ENCODE measurements at places on chromosomes 2 and 18.

DNA sequence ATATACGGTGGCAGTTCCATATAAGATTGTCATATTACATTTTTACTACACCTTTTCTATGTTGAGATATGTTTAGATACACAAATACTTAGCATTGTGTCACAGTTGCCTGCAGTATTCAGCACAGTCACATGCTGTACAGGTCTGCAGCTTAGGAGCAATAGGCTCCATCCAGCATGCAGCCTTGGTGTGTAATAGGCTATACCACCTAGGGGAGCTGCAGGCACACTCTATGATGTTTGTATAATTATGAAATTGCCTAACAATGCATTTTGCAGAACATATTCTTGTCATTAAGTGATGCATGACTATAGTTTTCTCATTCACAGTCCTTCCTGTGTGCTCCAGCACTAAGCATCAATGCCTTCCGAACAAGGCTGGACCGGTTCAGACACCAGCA lies 133.4 kb downstream of the NDUFA10 start:
- DNase-seq = no peak

GRCh38 chr2:161269111-161269510 lies 39.1 kb upstream of the PSMD14 start:
- no peak for DNase-seq

DNA sequence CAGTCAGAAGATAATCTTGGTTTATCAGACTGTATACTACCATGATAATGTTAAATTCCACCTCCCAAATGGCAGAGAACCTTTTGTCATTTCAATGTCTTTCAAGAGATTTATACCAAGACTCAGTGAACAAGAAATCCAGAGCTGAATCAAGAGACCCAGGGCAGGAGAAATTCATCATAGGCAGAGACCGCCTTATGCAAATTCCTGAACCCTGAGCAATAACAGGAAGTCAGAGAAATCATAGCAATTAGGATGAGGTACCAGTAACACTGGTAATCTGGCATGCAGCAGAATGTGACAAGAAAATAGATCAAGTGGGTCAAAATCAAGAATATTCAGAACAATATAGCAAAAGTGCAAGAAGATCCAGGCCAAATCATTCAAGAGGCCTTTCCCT lies 412.4 kb upstream of the LRATD1 start:
- no peak for DNase-seq

DNA sequence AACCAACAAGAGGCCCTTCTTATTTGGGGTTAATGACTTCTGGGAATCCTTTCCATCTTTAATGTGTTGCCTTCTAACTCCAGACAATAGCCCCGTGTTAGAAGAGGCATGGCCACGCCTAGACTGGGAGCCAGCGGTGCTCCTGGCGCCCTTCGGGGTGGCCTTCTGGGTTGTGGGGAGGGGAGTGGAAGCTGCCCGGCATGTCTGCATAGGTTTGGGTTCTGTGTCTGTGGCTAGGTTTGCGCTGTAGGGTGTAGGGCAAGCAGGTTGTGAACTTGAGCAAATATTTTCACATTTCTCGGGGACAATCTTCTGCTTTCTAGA lies 40.4 kb downstream of the CELF4 start:
- DNase-seq = no peak

DNA sequence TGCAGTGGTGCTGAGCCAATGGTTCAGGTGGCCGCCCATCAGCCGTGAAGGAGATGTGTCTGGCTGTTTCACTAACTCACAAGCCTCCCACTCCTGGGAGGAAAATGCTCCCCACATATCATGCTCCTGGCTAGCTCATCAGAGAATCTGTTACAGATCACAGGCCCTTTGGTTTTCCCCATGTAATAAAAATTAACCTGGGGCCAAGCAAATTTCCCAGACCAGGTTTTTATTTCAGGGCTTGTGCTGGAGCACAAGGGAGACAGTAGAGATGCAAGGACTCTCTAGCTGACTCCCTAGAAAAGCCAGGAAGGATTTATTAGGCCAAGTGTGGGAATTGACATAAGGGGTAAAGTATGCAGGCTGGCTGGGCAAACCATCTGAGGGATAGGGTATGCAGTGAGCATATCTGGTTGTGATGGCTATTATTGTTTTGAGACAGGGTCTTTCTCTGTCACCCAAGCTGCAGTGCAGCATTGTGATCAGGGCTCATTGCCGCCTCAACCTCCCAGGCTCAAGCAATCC lies 40.6 kb upstream of the CCBE1 start:
- no peak for DNase-seq

DNA sequence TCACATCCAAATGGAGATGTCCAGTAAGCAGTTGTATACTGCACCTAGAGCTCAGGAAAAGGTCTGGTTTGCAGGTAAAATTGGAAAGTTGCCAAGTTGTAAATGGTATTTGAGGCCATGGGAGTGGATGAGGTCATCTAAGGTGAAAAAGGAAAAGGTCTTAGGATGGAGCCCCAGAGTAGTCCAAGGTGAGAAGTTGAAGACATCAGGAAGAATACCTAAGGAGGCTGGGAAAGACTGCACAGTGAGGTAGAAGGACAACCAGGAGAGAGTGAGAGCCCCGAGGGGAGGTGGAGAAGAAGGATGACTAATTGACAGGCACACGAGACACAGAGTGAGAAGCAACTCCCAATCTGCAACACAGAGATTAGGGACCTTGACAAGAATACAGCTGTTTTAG lies 10.7 kb downstream of the DPP4 start:
- no peak for DNase-seq

DNA sequence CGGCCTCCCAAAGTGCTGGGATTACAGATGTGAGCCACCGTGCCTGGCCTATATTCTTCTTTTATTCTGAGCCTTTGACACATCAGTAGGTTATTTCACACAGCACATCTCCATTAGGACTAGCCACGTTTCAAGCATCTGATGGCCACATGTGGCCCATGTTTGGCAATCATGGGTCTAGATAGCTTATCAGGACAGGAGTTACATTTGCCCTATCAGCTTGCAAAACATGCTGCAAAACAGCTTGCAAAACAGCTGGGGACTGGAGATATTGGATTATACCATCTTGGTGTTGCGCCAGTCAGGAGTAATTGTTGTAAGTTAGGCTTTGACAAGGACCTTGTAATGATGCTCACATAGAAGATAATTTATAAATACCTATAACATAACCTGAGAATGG lies 94.9 kb downstream of the GBX2 start:
- DNase-seq = no peak

DNA sequence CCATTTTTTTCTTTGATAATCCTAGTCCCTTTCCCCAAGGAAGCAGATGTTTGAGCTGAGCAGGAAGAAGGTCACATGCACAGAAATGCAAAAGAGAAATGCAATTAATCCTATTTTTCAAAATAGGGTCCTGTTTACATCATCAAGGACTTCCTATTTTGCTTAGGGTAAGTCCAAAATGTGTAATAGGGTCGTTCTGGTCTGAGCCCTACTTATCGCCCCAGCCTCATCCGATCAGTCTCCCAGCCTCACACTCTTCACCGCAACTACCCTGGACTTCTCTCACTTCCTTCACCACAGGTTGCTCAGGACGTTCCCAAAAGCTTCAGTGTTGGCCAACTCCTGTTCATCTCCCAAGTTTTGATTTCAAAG lies 32.8 kb downstream of the FOSL2 start:
- DNase-seq = no peak

DNA sequence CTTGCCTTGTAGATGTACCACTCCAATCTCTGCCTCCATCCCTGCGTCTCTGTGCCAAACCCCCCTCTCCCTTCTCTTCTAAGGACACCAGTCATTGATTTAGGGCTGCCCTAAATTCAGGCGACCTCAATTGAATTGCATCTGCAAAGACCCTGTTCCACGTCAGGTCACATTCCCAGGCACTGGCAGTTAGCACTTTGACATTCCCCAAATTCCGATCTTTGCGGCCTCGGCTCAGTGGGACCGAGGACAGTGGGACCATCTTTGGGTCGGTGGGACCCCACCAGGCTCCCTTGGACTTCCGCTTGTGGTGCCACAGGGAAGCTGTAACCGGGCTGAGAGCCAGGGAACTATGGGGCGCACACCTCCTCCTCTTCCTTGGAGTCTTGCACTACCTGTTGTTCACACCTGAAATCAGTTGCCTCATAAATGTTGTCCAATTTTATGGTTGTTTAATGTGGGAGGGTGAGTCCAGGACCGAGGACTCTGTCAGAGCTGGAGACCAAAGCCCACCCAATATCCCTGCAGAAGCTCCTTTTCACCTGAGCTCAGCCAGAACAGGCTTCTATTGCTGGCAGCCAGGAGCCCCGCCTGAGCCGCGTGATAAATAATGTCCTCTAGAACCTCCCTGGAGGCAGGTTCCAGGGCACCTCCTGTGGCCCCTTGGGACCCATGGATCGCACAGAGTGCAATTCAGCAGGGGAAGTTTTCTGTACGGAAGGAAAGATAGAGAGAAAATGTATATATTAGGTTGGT lies 271.6 kb downstream of the EIPR1 start:
- DNase-seq = no peak

GRCh38 chr2:231272991-231273390 lies 74.6 kb downstream of the ARMC9 start:
- DNase-seq = no peak

GRCh38 chr2:7773362-7774360 lies 856.4 kb downstream of the RNF144A start:
- peak; percentile 23 for DNase-seq

DNA sequence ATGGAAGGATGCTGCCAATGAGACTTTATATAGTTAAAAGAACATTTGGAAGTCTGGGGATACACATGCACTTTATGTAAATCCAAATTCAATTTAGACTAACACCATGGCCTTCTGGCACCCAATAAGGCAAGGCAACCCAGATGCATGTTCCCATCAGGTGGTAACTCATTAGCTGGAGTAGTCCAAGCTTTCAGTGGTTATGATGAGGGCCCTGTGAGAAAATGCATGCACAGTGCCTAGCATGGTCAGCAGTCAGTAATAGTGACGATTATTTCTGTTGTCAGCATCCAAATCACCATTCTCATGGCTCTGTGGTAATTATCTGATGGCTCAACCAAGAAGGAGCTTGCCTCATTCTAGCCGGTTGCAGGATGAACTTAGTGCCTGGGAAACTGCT lies 70.3 kb upstream of the CTLA4 start:
- no peak for DNase-seq

GRCh38 chr18:35807811-35808335 lies 164.6 kb upstream of the RMP24 start:
- no peak for DNase-seq

GRCh38 chr18:58501066-58501896 lies 127.6 kb downstream of the ALPK2 start:
- DNase-seq = no peak

- DNase-seq = no peak
Observed at GRCh38 chr2:46471019-46471583, 8.3 kb upstream of the TMEM247 start.
